ENCODE measurements at places on chromosomes 2 and 18.

GRCh38 chr2:130261970-130262760 is 63.9 kb upstream of the TUBA3E start:
- DNase-seq: no peak

GRCh38 chr2:171402906-171403580 is 30.7 kb downstream of the METTL8 start:
- DNase-seq: no peak

DNA sequence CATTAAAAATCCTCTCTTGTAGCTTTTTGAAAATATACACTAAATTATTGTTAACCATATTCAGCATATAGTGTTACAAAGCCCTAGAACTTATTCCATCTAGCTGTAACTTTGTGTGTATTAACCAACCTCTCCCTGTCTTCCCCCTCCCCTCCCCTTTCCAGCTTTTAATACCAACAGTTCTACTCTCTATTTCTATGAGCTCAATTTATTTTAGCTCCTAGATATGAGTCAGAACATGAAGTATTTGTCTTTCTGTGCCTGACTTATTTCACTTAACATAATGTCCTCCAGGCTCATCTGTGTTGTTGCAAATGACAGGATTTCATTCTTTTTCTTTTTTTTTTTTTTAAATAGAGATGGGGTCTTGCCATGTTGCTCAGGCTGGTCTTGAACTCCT is 45.1 kb downstream of the GPD2 start:
- DNase-seq: no peak

- no peak for DNase-seq
These were observed 92.6 kb downstream of the RIT2 start for GRCh38 chr18:43022874-43023273.

- no peak for DNase-seq
These were observed 232.6 kb upstream of the SKOR2 start for GRCh38 chr18:47484068-47484467.

DNA sequence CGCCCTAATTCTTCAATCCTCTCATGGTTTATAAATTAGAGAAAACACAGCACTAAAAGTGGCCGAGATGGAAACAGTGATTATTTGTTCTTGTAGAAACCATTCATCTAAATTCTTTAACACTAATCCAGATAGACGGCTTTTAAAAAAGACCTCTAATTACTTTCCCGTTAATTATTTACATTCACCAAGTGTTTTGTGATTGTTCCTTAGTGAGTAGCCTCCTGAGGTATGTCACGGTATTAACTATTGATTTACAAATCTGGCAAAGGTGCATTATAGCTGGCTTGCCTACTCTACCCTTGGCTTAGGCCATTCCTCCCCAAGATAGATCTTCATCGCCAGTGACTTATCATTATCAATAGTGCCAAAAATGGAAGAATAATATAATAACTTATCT is 436.4 kb upstream of the ST6GAL2 start:
- no peak for DNase-seq

DNA sequence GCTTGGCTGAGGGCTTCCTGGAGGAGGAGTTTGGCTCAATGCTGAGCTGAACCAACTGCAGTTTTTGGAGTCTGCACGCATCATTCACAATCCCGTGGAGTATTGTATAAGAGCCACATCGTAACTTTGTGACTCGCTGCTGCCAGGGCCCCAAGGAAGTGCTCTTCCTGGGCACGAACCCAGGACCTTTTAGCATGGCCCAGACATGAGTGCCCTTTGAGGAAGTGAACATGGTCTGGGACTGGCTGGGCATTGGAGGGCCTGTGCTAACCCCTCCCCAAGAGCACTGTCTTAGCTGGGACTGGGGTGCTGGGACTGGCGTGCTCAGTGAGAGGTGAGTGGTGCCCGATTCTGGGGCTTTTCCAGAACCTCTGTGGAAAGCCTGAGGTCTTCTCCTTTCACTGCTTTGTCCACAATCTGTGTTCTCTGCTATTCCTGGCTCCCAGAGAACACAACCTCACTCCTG is 88.6 kb downstream of the LIPG start:
- DNase-seq: no peak

GRCh38 chr18:22169011-22169888 is at the start of gene GATA6:
Gene GATA6, plus strand, starts transcription at chr18:22169589. Its CDS starts 1,556 bp downstream, at chr18:22171145.
- peak; percentile 73 for DNase-seq

DNA sequence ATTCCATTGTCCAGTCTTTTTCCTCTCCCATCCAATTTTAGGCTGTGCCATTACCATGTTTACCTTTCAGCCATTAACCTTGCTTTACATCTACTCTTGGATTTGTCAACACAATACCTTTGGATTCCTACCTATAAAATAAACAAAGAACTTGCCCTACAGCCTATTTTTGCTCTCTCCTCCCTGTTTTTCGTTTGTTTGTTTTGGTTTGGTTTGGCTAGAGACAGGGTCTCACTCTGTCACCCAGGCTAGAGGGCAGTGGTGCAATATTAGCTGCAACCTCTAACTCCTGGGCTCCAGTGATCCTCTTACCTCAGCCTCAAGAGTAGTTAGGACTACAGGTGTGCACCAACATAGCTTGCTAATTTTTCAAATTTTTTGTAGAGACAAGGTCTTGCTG is 76.1 kb downstream of the SP100 start:
- DNase-seq: no peak

DNA sequence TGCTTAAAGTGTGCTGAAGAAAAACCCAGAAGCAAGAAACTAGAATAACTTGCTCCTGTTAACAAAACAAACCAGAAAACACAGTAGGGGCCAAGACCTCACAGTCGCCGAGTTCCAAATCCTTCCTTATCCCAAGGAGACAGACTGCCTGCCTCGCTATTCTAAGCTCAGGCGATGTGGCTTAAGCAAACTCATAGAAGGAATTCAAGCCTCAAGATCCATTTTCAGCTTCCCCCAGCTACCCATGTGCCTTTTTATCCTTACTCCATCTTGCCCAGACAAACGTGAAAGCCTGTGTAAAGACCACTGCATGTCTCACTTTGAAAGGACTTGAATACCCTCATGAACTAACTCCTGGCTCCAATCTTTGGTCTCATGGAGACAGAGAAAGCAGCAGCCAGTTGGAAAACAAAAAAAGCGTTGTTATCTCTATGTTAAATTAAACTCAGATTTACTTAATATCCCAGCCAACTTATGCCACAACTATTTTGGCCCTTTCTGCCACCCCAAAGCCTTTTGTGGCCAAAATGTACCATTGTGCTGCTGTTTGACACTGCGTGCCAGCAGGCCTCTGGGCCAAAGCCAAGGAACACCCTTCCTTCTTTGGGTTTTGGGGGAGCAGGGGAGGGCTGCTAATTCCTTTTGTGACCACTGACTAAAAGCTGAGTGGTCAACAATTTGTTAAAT is 123.2 kb upstream of the FZD5 start:
- peak; percentile 60 for DNase-seq

DNA sequence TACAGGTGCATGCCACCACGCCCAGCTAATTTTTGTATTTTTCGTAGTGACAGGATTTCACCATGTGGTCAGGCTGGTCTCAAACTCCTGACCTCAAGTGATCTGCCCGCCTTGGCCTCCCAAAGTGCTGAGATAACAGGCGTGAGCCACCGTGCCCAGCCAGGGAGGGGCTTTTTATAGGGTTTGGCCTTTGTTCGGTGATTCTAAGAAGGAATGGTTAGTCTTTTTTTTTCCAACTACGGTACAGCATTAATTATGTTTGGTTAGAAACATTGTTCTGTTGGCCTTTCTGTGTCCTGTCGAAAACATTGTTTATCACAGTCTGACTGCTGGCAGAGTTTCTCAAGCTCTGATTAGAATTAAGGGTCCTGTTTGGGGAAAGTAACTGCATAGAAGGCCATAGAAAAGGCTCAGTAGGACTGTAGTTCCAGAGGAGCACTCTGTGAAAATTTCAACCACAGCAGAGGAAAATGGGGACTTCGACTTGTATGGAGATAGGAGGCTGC is 19.3 kb upstream of the SMCHD1 start:
- no peak for DNase-seq

DNA sequence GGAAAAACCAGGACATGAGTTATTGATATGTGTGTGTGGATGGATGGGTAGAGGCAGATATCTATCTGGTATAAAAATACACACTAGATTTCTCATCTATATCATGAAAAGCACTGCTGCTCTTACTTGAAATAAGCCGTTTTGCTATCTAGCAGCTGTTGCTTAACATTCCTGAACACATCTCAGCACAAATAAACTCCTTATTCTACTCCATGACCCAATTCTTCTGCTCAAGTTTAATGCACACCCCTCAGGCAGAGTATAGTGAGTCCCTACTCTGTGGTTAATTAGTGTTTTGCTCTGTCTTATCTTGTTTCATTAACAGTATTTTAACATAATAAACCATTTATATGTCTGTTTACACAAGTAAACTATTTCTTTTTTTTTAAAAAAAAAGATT is 134.2 kb downstream of the CBLN2 start:
- no peak for DNase-seq

DNA sequence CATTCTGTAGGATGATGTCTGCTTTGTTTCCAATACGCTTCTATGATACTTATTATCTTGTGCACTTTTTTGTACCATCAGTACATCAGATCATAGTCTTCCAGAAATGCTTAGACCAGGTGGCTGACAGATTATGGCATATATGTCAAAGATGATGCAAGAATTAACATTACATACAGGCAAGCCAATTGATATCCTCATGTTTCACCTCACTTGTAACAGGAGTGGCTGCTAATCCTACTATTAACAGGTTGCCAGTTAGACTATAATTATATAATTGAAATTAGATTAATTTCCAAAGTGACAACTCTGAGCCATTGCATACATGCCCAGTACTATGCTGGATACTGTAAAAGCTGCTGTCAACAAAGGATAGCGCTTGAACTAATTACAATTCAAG is 77.2 kb downstream of the TLK1 start:
- no peak for DNase-seq

DNA sequence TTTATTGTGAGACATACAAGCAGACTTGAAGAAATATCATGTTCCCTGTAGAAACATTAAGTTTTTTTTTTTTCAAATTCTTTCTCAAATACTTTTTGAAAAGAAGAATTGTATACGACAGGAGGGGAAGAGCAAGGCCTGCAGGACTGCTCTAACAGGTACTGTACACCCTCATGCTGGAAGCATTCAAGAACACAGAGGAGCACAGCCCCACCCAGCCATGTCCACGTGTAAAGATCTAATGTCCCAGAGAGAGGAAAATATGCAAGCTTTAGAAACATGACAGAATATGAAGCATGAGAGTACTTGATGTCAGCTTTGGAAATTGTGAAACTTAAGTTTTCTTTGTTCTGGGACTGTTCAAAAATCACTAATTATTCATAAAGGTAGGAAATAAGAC is 191.6 kb downstream of the TTC32 start:
- no peak for DNase-seq
